ENCODE measurements at places on chromosomes 4 and X.

DNA sequence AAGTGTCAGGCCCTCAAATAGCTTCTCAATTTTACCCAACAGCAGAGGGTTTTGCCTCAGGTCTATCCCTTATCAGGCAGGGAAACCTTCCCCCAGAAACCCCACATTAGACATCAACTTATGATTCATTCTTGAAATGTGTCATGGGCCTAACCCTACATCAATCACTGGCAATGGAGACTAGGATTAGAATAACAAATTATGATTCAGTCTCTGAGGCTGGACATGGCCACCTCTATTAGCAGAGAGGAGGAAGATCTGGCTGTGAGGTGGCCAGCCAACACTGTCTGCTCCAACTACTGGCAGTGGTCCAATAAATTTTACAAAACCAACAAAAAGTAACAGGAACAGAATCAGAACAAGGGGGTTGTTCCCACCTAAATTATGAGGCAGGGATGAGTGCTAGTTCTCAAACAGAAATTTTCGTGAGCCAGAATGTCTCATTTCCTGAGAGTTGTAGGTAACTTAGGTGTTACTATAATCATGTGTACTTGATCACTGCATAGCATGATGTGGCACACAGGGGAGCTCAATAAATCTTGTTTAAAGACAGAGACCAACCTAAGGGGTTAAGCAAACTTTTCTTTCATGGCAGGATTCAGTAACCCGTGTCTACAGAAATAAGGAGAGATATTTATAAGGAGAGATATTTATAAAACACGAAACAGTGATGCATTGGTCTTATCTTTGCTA lies 126.8 kb downstream of the NFKB1 start:
- no peak for DNase-seq

GRCh38 chrX:153732401-153732800 lies 7.7 kb downstream of the ABCD1 start:
- DNase-seq = no peak

GRCh38 chr4:136865526-136865925 lies 666.8 kb downstream of the PCDH18 start:
- DNase-seq = no peak

- no peak for DNase-seq
Measured at GRCh38 chr4:27206009-27206408, 345.4 kb downstream of the STIM2 start.

- no peak for DNase-seq
Measured at GRCh38 chr4:30717208-30718020, 2.8 kb upstream of the PCDH7 start.

- DNase-seq = no peak
Measured at GRCh38 chr4:83625821-83626220, 89.9 kb downstream of the GPAT3 start.

DNA sequence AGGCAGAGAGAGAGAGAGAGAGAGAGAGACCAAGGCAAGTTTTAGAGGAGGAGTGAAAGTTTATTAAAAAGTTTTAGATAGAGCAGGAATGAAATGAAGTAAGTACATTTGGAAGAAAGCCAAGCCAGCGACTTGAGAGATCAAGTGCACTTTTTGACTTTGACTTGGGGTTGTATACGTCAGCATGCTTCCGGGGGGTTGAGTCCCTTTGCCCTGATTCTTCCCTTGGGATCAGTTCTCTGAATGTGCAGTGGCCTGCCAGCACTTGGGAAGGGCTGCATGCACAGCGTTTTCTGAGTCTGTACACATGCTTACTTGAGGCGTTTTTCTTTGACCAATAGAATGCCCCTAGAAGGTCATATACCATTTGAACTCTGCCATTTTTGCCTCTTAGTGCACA lies 400.5 kb downstream of the PDGFC start:
- DNase-seq = no peak

GRCh38 chr4:56704089-56704871 lies 23.2 kb upstream of the HOPX start:
- DNase-seq = no peak

- no peak for DNase-seq
Measured at GRCh38 chrX:39753293-39753996, 344.3 kb downstream of the BCOR start.

- no peak for DNase-seq
Measured at GRCh38 chr4:96164814-96165351, 325.0 kb downstream of the PDHA2 start.

GRCh38 chr4:142284402-142285221 lies 561.5 kb downstream of the INPP4B start:
- DNase-seq = no peak

GRCh38 chrX:114028907-114029662 lies 554.8 kb upstream of the HTR2C start:
- DNase-seq = no peak

DNA sequence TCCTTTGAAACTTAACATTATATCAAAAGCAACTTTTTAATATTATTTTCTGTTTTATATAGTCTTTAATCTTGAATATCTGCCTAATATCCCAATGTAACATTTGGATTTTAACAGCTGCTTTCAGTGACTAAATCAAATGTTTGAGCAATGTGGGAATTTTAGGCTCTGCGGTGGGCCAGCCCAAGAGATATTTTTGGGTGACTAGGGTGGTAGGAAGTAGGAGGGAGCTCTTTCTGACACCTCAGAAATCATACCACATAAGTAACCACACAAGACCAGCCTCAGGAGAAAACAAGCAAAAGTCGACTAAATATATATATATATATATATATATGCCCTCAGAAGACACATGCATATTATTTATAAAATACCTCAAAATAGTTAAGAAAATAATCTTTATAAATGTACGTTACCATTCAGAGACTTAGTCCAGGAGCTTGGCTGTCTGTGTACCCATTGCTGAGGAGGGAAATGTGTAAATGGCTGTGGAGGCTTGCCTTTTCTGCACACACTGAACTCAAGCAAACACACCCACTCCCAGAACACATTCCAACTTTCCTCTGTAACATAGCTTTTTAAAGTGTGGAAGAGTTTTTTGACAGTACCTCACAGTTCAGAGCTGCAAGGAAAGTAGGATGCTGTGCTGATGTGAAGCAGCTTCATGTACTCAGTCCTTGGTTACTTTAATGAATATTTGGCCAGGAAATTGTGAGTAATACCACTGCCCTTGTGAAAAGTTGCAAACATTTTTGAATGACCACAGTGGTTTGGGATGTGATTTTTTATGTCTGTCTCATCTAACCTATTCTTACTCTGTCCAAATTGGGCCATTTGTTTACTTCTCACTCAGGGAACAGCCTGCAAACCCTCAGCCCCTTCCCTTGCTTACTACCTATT lies at the start of gene RTL3:
Gene RTL3, minus strand, starts transcription at position 484 of the 900 bp plus-strand sequence. CDS start 908 bp downstream, outside the sequence.
- no peak for DNase-seq

GRCh38 chr4:79425586-79425985 lies 17.6 kb upstream of the GK2 start:
- DNase-seq = no peak

GRCh38 chr4:48184882-48185281 lies 50.8 kb upstream of the TXK start:
- DNase-seq = no peak

DNA sequence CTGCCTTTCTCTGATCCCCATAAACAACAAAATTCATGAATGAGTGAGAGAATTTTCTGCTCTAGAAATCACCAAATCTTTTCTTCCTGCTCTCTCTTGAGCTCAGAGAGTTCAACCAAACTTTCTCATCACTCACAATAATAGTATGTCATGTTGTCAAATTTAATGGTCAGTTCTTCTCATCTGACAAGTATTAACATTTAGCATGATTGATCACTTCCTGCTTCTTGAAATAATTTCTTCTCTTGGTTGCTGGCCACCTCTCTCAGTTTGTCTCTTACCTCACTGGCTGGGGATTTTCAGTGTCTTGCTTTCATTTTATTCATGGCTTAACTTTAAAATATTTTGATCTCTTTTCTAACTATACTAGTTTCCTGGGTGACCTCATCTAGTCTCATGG lies 25.5 kb upstream of the FGF5 start:
- no peak for DNase-seq

DNA sequence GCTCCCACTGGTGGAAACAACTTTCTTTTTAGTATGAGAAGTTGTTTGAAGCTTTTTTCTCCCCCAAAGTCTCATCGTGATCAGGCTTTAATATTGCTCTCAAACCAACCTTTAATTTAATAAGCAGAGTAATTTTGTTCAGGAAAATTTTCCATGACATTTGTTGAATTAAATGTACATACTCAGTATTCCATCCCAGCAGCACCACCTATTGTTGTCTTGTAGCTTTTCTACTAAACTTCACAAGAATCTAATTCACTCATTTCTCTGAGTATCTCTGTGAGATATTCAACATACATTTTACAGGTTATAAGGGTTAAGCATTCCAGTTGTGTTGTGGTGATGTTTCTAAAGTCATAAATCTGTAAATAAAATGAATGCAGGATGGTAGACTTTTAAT lies 218.3 kb upstream of the HAND2 start:
- DNase-seq = no peak

DNA sequence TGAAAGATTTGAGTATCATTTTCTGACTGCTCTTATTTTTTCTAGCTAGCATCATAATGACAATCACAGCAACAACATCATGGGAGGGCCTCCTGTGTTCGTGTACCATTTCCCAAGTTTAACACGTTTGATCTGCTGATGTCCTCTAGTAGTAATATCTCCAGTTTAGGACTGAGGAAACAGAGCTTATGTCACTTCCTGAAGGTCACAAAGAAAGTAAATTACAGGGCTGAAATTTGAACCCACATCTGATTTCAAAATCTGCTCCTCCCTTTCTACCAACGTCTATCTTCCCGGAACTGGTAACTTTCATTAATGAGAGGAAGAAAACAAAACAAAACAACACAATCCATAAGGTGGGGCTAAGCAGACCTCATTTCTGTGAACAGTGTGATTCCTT lies 302.7 kb downstream of the PACRGL start:
- no peak for DNase-seq

DNA sequence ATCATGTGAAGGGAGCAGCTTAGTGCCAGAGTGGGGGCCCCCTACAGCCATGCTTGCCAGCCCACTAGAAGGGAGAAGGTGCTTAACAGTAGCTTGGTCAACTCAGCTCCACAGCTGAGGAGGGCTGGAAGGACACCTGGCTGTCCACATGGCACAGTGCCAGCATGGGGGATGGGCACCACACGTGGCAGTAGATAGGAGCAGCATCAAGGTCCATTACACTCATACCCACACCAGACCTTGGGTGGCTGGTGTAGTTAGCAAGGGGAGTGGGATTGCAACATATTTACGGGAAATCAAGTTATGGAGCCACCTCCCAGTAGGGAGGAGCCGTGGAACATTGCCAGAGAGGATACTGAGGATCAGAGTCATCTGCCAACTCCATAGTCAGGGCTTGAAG lies 37.9 kb upstream of the SLC4A4 start:
- no peak for DNase-seq

GRCh38 chrX:65643531-65644052 lies 23.9 kb upstream of the MSN start:
- no peak for DNase-seq

GRCh38 chrX:53284684-53285447 lies 3.5 kb upstream of the IQSEC2 start:
- no peak for DNase-seq

DNA sequence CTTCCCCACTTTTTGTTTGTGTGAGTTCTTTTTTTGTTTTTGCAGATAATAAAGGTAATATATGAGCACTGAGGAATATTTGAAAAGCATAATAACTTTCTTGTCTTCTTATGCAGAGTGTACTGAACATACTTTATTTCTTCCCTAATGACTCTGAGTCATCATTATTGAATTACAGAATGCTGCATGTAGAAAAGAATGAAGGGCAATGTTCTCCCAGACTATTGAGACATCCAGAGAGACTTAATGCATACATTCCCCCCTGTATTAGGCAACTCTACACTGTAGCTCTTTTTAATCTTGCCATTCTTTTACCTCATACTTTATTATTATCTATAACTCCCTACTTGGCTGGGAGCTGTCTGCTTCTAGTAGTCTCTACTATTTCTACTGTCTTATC lies 240.5 kb upstream of the ANKRD50 start:
- no peak for DNase-seq

DNA sequence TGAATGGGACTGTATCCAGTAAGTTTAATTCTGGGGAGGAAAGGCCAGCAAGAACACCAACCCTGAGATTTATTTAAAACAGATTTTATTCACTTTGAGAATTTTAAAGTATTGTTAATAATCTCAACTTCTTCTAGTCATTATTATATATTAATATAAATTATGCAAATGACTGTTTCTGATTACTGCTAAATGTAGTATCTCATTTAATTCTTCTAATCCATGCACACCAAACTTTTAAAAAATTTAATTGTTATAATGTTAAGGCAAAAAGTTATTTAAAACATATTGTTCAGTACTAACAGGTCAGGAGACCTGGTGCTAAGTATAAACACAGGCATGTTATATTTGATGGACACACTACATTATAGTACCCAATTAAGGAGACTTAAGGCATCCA lies 8.1 kb downstream of the RLIM start:
- DNase-seq = no peak

DNA sequence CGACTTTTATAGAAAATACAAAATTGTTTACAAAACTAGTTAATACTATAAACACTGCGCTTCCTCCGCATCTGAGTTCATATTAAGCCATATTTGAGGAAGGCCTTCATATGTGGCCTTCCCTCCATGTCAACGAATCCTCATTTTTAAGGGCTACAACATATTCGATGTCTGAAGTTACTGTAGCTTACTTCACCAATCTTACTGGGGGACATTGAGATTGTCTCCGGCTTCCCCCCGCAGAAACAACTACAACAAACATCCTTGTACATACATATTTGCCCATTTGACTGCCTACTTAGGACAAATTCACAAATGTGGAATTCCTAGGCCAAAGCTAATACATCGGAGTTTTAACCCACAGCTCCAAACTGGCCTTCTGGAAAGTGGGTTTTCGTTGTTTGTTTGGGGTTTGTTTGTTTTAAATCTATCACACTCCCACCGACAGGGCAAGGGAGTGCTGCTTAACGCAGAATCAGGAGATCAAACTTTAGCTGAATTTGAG lies 581 bp upstream of the FAM114A1 start:
- no peak for DNase-seq

DNA sequence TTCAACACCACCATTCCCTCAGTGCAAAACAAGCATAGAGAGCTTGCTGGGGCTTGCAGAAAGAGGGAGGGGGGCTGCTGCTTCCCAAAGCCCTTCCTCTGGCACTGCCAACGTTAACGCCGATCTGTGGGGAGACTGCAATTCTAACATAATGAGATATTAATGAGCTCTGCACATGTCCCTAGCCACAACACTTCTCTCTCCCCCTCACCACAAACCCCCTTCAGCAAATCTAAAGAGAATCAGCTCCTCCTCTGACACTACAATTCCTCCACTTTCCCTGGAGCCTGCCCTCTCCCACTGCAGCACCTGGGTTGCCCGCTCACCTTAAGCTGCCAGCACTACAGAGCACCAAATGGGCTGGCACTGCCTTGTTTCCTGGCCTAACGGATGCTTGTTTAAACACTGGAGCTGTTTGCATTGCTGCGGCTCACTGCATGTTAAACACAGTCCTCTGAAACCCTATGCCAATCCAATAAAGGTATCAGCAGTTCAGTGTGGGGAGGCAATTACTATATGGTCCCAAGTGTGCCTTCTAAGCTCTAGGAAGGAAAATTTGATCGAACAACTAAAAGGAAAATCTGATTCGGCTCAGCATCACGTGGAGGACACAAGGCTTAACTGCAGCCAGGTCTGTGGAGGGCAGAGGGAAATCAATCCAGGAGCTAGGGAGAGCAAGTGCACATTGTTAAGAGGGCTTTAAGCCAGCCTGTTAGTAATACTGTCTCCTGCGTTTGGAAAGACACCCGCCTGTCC lies 232.4 kb downstream of the MAML3 start:
- no peak for DNase-seq

- DNase-seq = no peak
Measured at GRCh38 chr4:152009031-152009670, 248.3 kb upstream of the GATB start.
